NCI-H187 treated with DMSO at 0.1 percent for 48 hours (cell line): ENCODE measurements at places on chromosomes 4 and X.

GRCh38 chr4:8523175-8523574, 57.0 kb upstream of the GPR78 start:
- no peak for DNase-seq

DNA sequence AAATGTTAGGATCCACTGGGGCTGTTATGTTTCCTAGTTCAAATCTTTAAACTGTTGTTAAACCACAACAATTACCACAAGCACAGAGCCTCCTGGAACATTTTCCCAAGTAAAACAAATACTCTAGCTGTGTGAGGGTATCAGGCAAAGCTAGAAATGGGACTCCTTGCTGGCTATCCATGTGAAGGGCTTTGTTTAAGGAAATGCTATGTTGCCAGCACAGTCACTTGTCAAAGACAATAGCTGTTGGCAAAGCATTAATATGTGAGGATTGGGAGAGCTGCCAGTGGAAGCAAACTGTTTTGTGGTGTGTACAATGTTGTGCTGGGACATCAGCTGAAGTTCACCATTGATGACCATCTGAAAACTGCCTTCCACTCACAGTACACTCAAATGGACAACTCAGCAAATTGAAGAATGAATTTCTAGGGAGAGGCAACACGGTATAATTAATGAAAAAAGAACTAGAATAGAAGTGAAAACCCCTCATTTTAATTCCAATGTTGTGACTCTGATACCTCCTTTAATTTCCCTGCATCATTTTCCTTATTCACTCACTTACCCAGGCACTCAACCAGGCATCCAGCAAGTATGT, 100.8 kb downstream of the ANXA3 start:
- no peak for DNase-seq

DNA sequence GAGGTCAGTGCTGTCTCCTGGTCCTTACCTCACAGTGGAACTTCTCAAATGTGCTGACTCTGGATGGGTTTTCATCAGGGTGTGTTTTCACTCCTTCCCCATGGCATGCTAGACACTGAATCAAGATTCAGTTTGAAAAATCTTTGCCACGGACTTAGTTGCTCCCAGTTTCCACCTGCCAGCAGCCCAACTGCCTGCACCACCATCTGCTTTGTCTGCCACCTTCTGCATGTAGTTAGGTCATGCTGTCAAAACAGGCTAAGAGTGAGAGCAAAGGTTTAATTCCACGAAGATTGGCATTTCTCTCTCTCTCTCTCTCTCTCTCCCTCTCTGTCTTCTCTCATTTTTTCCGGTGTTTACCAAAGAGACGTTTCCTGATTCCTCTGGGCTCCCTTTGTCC, 258.0 kb upstream of the EDNRA start:
- no peak for DNase-seq

DNA sequence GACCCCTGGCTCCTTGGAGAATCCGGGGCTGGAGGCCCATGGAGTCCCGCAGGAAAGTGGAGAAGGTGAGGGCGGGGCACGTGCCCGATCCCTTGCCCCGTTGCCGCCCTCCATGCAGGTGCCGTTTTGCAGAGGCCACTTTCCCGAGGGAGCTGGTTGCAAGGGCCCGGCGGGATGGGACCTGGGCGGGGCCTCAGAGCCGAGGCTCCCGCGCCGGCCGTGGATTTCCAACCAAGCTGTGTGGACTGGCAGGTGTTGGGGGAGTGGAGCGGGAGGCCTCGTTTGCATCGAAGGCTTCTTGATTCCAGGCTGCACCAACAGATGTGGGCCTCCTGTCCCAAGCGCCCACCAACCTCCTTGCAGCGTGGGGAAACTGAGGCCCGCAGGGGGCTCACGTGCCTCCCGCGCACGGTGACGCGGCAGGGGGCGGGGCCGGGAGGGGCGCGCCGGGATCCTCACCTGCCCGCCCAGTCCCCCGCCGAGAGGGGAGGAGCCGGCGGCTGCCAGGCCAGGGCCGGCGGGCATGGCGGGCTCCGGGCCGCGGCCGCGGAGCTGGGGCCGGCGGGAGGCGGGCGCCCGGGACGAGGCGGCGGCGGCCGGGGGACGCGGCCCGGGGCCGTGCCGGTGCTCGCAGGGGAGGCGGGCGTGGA, 24.9 kb downstream of the SH3BP2 start:
- DNase-seq = no peak

DNA sequence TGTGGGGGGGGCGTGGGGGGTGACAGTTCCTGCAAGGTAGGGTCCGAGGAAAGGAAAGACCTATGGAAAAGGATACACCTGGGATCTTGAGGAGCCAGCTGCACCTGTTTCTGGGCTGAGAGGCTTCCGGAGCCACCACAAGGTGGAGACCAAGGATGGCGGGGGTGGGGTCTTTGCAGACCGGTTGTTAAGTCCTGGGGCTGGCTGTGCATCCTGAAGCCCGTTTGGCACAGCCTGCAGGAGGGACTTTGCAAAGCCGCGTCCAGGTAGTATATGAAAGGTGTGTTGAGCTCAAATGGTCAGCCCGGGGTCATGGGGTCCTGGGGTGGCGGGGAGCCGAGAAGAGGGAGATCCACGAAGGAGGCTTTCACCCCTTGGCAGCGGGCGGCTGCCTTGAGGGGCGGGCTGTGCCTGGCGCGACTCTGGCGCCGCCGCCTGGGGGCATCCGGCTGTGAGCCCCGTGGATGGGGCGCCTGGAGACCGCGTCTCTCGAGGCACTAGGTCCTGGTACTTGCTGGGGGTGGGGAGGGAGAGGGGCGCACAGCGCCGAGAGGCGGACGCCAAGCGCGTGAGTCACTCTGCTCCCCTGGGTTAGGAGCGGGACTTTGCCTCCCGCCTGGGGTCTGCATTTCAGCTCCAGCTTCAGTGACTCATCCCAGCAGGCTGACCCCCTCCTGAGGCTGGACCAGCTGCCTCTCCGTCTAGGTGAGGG, 58.2 kb upstream of the DYNLT3 start:
- no peak for DNase-seq

GRCh38 chr4:184573701-184574100, 75.5 kb downstream of the CASP3 start:
- no peak for DNase-seq
